Esophagus mucosa (tissue), 1 donor: ENCODE measurements at places on chromosomes 1 and 21. TPM values are rescaled to one million over a fixed set of nuclear protein-coding genes. Genes with fewer than 3 reads are reported as not detected.

Gene ATP1A4
- total RNA-seq = not detected

Gene KCNA2
- total RNA-seq = 1.2 TPM

- ATAC-seq = no peak
These were observed 321.7 kb upstream of the PLXNA2 start for GRCh38 chr1:208565756-208566440.

GRCh38 chr1:25116832-25117231, 115.5 kb downstream of the SYF2 start:
- no peak for ATAC-seq

- ATAC-seq = peak; percentile 45
These were observed at the start of gene SLAMF1 for GRCh38 chr1:160646711-160647328. TSS of gene SLAMF1 (minus strand) at chr1:160647044. CDS start at chr1:160646945, 99 bp downstream.

- no peak for ATAC-seq
These were observed 62.3 kb downstream of the ST6GALNAC3 start for GRCh38 chr1:76136894-76137293.

DNA sequence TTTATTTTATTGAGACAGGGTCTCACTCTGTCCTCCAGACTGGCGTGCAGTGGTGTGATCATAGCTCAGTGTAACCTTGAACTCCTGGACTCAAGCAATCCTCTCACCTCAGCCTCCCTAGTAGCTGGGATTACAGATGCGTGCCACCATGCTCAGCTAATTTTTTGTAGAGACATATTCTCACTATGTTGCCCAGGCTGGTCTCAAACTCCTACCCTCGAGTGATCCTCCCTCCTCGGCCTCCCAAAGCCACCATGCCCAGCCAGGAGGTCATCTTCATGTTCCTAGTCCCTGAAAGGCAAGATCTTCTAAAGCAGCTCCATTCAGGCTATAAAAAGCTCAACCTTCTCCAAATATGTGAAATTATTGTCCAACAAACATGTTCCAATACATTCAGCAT, 53.9 kb downstream of the TOR1AIP2 start:
- ATAC-seq = no peak

DNA sequence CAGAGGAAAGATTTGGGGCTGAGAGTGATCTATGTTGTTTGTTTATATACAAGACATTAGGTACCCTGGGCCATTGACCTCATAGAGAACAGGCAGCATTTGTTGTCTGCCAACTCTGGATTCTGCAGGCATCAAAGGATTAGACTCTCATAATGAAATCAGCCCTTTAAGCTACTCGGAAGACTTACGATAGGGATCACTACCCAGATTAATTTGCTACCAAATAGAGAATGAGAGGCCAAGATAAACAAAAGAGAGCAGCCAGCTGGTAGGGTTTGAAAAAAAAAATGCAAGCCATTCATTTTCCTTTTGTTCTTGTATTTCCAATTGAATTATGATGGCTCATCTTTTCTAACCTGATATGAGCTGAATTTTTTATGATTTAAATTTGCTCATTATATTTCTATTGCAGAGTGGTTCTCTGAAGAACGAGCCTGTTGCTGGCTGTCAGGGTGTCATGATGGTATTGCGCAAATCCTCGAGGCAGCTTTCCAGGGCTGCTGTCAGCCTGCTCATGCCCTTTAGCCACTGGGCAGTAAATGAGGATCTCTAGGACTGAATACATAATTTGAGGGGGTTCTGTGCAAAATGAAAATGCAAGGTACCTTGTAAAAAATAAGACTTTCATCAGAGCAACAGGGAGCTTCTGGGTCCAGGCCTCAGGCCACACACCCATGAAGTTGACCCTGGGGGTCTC, 116.4 kb upstream of the KCNJ15 start:
- peak; percentile 71 for ATAC-seq

GRCh38 chr1:68228851-68229250, 3.5 kb downstream of the WLS start:
- no peak for ATAC-seq

DNA sequence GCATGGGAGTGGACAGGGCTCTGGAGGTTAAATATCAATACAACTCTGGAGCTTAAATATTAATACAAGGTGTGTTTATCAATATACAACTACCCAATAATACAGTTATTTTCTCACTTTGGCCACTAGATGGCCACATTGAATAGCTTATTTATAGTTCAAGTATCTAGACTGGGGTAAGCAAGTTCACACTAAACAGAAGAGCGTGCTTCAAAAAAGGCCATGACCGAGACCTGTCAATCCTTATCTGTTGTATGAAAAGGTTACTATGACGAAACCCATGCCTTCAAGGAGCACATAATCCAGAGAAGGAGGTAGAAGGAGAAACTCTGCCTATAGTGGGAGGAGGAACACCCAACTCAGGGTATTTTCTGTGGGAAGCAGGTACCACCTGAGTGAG, 29.1 kb downstream of the CHML start:
- ATAC-seq = peak; percentile 82

GRCh38 chr1:161390559-161390858, 22.8 kb upstream of the CFAP126 start:
- ATAC-seq = no peak

Gene TMEM52
- 0.32 TPM for total RNA-seq

Gene FGR
- 1.3 TPM for total RNA-seq

- no peak for ATAC-seq
These were observed 66.8 kb downstream of the PLPPR4 start for GRCh38 chr1:99331083-99331482.

- no peak for ATAC-seq
These were observed 57.9 kb downstream of the RABGAP1L start for GRCh38 chr1:174217248-174217647.

Gene CRNN
- total RNA-seq = 1,110 TPM

DNA sequence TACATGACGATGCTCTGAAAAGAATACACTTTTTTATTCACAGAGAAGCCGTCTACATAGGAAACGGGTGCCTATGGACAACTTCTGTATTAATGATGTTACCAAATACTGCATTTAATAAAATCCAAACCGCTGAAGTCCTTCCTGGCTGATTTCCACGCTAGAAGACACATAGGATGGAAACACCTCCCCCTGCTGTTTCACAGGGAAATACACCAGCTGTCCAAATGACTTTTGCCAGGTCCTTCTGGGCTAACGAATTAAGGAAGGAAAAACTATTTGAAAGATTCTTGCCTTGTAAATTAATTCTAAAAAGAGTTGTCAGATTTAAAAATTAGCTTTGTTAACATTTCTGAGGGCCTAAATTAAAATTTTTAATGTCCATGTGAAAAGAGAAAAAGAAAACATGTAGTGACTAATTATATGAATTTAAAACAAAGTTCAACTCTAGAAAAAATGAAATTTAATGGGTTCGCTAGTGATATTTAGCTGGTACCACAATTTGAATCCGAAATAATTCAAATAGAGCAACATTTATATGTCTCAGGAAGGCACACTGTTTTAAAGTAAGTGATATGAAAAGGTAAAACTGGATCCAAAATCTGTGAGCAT, 146.0 kb downstream of the RERE start:
- peak; percentile 45 for ATAC-seq

Gene ELF3
- total RNA-seq = 391 TPM

Gene NGF
- total RNA-seq = 0.52 TPM

Gene USP48
- 37.3 TPM for total RNA-seq

GRCh38 chr21:32888971-32889370, 117.4 kb upstream of the PAXBP1 start:
- no peak for ATAC-seq

GRCh38 chr1:165542647-165543046, 1.2 kb upstream of the LRRC52 start:
- ATAC-seq = no peak

DNA sequence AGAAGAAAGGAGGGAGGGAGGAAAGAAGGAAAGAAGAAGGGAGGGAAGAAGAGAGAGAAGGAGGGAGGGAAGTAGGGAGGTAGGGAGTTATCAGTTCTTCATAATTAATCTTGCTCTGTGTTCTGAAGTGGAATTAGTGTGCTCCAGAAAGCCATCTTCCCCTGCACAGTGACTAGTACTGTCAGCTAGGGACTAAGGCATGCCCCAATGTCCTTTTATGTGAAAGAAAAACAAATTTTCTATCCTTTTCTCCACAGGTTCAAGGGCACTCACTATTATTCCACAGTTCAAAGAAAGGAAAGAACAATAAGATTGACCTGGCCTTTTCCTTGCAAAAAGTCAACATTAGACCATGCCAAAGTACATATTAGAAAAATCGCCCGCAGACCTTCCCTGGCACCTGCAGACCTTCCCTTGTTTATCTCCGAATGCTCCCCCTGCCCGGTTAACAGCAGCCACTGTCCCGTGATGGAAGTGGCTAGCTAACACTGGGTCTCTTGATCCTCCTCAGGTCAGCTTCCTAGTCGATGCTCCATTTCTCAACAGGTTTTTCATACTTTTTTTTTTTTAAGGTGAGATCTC, 107.2 kb upstream of the EDEM3 start:
- ATAC-seq = no peak

DNA sequence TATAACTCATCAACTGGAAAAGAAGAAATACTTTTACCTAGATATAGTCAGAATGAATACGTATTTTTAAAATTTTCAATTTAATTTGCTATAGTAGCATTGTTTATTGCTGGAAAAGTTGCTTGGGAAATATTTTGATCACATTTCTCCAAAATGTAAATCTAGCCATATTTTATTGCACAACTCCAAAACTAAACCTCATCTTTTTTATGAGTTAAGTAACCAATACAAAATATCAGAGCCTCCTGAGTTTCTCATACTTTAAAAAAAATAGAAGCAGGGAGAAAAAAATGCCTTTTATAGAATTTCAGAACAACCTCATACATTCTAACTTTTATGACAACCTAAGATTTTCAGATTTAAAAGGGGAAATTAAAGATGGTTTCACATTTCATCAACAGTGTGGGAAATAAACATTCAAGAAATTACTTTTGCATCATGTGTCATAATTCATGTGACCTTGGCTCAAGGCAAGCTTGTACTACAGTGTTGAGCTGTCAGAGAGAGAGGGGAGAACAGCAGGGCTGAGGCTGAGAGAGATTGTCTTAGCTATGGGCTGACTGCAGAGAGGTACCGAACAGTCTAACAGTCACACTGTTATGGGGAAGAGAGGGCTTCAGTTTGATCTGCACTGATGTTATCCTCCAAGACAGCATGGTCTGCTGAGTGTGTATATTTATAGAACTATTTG, 519.0 kb downstream of the LTN1 start:
- ATAC-seq = no peak

Gene KRTAP21-2
- total RNA-seq = not detected

DNA sequence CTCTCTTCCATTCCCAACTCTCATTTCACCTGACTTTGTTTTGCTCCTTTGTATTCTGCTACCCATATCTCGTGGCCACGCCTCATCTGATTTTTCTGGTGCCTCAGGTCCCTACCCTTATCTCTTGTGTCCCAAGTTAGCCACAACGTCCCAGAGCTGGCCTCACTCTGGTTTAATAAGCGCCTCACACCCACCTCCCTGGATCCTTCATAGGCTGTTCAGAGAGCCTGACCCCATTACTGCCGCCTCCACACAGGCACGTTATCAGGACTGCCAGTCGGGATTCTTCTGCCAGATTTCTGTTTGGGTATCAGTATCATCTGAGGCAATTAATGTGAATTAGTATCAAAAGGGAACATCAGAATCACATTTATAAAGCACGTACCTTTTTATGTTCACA, 34.7 kb upstream of the TMEM125 start:
- ATAC-seq = no peak

DNA sequence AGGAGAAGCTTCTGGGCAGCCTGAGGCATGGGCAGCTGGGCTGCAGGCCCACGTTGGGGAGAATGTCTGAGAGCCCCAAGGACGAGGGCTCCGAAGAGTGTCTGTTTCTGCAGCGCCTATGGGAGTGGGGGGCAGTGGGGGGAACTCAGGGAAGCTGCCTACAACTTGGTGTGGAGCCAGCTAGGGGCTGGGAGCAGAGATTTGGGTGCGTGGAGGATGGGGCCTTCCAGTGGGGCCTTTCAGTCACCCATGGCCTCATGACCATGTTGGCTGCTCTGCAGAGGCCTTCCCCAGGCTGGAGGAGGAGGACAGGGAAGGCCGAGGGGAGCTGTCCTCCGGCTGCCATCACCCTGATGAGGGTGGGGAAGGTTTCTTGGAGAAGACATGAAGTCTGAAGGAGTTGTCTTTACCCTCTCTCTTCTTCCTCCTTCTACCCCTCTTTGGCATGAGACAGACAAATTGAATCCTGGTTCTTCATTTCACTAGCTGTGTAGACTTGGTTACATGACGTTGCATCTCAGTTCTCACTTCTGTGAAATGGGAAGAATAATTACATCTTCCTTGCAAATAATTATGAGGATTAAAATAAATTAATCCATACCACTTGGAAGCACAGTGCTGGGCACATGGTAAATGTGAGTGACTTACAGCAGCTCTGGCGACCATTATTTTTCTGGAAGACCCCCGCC, 8.3 kb downstream of the PPFIA4 start:
- ATAC-seq = no peak

Gene VTCN1
- total RNA-seq = 1.0 TPM

Gene FAM131C
- total RNA-seq = 0.80 TPM

Gene TAS1R3
- 0.56 TPM for total RNA-seq

Gene RGS13
- not detected for total RNA-seq

Gene PTPRU
- 6.2 TPM for total RNA-seq

Gene RGS16
- total RNA-seq = 1.3 TPM

GRCh38 chr1:45686015-45686287, 382 bp downstream of the GPBP1L1 start:
- peak; percentile 0 for ATAC-seq

GRCh38 chr1:76511558-76512179, 355.6 kb upstream of the ST6GALNAC5 start:
- no peak for ATAC-seq

Gene HEYL
- 0.44 TPM for total RNA-seq

- ATAC-seq = no peak
These were observed 335.7 kb upstream of the GREM2 start for GRCh38 chr1:240947438-240948224.

Gene TEKT2
- not detected for total RNA-seq

GRCh38 chr1:244447024-244447423, 4.7 kb downstream of the ADSS2 start:
- ATAC-seq = no peak

GRCh38 chr1:8437347-8437746, 119.4 kb downstream of the SLC45A1 start:
- no peak for ATAC-seq

Gene CNKSR1
- 19.7 TPM for total RNA-seq

DNA sequence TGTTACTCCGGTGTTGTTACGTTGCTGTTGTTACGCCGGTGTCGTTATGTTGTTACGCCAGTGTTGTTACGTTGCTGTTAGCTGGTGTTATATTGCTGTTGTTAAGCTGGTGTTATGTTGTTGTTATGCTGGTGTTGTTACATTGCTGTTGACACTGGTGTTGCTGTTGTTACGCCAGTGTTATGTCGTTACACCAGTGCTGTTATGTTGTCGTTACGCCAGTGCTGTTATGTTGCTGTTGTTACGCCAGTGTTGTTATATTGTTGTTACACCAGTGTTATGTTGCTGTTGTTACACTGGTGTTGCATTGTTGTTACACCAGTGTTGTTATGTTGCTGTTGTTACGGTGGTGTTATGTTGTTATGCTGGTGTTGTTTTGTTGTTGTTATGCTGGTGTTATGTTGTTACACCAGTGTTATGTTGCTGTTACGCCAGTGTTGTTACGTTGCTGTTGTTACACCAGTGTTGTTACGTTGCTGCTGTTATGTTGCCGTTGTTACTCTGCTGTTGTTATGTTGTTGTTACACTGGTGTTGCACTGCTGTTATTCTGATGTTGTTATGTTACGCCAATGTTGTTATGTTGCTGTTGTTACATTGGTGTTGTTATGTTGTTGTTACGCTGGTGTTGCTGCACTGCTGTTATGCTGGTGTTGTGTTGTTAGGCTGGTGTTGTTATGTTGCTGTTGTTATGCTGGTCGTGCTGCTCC, 25.6 kb downstream of the H6PD start:
- no peak for ATAC-seq
